ENCODE measurements at places on chromosomes 6 and 20. TPM values are rescaled to one million over a fixed set of nuclear protein-coding genes. Genes with fewer than 3 reads are reported as not detected.

COL21A1 gene
- total RNA-seq, result 1.2 TPM

ERMARD gene
- 24.8 TPM for total RNA-seq

BLCAP gene
- 178 TPM for total RNA-seq

LRRC73 gene
- total RNA-seq, result 0.28 TPM

DNA sequence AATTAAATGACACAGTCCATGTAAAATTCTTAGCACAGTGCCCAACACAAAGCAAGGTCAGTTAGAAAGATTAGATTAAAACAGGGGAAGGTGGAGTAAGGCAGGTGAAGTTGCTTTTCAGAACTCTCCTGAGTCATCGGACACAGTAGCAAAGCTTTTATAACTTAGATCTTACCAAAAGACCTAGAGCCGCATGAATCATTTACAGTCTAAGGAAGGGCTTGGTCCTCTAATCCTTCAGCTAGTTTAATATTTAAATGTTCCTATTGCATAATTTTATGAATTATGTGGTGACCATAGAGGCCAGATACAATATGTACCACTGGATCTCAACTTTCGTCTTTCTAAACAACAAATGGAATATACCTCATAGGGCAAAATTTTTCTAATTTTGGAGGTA lies 202.1 kb upstream of the SNX9 start:
- H3K27ac ChIP-seq, result no peak overlapping the region
- peaks cover 5% of the 10 kb centered on the region for H3K4me1 ChIP-seq
- no peak overlapping the region for H3K4me3 ChIP-seq
- peaks cover 11% of the 10 kb centered on the region for H3K36me3 ChIP-seq
- DNase-seq, result no peak
- H3K27me3 ChIP-seq, result peaks cover 7% of the 10 kb centered on the region

- no peak overlapping the region for H3K4me3 ChIP-seq
- no peaks in the 10 kb centered on the region for H3K27me3 ChIP-seq
- no peaks in the 10 kb centered on the region for H3K4me1 ChIP-seq
- peak; percentile 61 for DNase-seq
- H3K27ac ChIP-seq, result no peak overlapping the region
These were observed 27.5 kb upstream of the BCLAF1 start for GRCh38 chr6:136317021-136317694.

DNA sequence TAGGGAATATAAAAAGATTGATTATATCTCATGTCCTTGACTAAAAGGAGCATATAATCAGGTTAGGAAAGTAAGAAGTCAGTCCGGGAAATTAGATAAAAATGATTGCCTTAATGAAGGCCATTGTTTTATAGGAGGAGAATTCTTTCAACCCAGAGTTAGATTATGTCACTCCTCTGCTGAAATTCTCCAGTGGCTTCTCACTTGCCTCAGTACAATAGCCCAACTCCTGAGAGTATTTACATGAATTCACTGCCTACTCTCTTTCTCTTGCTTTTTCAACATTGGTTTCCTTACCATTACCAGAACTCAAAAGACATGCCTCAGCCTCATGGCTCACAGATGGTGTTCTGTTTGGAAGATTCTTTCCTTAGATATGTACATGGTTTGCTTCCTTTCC lies 114.9 kb downstream of the EPHA7 start:
- no peak for DNase-seq
- H3K4me3 ChIP-seq, result no peak overlapping the region
- H3K36me3 ChIP-seq, result no peaks in the 10 kb centered on the region
- no peaks in the 10 kb centered on the region for H3K4me1 ChIP-seq
- no peaks in the 10 kb centered on the region for H3K27me3 ChIP-seq

- no peaks in the 10 kb centered on the region for H3K4me1 ChIP-seq
- no peak for DNase-seq
- H3K27ac ChIP-seq, result no peak overlapping the region
- no peaks in the 10 kb centered on the region for H3K36me3 ChIP-seq
- H3K27me3 ChIP-seq, result no peaks in the 10 kb centered on the region
These were observed 45.2 kb downstream of the HDGFL1 start for GRCh38 chr6:22614547-22614946.

DNA sequence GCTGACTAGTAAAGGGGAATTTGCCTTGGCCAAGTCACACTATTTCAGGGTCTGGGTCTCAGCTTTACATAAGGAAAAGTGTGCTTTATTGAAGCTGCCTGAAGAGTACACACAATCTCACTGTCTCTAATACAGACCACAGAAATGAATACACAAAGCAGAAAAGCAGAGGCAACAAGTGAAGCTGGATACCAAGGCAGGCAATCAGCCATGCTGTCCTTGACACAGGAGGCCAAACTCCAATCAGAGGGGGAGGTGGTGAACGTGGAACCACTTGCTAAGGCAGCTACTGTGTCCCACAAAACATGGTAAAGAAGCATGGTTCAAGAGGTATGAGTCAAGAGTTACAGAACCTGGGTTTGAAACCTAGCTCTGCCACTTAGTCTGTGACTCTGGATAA lies 21.8 kb upstream of the CCND3 start:
- peaks cover 45% of the 10 kb centered on the region for H3K4me1 ChIP-seq
- H3K27me3 ChIP-seq, result peaks cover 3% of the 10 kb centered on the region
- H3K36me3 ChIP-seq, result no peaks in the 10 kb centered on the region

DNA sequence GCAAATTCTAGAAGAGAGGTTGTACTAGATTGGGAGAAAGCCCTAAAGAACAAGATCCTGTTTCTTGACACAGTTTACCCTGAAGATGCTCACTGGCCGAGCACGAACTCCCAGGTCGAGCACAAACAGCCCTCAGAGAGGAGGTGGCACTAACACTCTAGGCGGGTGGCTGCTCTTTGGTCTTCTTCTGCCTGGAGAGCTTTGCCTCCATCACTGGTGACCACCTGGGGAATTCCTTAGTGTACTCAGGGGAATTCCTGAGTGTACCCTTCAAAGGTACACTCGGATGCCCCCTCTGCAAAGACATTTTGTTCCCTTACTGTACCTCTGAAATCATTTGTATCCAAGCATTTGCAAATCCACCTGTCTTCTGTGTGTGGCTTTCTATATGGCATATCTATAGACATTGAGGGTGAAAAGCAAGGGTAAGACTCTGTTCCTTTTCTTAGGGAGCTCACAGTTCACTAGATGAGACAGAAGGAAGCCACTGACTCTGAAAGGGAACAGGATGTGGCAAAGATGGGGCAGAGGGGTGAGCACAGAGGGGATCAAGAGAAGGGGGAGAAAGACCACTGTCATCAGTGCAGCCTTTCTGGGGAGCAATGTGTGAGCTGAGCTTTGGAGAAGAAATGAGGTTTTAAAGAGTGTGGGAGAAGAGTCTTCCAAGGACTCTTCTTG lies 169.8 kb upstream of the PROKR2 start:
- peaks cover 2% of the 10 kb centered on the region for H3K27me3 ChIP-seq
- H3K4me3 ChIP-seq, result no peak overlapping the region
- no peaks in the 10 kb centered on the region for H3K36me3 ChIP-seq
